ENCODE measurements at places on chromosomes 5 and 9. TPM values are rescaled to one million over a fixed set of nuclear protein-coding genes. Genes with fewer than 3 reads are reported as not detected.

The CREBRF gene
- 10.0 TPM for total RNA-seq

GRCh38 chr9:129676975-129677374, 11.5 kb downstream of the PRRX2 start:
- H3K27me3 ChIP-seq, result peaks cover 37% of the 10 kb centered on the region
- H3K4me1 ChIP-seq, result no peaks in the 10 kb centered on the region
- H3K27ac ChIP-seq, result no peak overlapping the region
- DNase-seq, result no peak
- no peak overlapping the region for H3K4me3 ChIP-seq

DNA sequence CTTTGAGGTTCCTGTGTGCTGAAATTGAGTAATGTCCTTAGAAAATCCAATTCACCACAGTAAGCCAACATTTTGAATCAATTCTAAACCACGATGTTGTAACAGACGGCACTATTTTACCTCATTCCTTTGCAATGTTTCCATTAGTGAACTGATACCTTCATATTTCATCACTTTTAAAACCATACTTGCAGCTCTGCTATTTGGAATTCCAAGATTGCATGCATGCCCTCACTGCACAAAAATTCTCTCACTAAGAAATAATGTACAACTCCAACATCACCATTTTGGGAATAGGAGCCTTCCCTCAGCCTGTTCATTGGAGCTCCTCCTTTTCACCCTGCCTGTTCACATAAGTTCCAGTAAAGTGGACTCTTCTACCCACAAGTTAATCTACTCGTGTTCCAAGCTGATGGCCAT, 74.8 kb upstream of the TGFBR1 start:
- H3K4me3 ChIP-seq, result no peak overlapping the region
- H3K36me3 ChIP-seq, result no peaks in the 10 kb centered on the region
- no peaks in the 10 kb centered on the region for H3K27me3 ChIP-seq
- peak; percentile 99 for DNase-seq

- DNase-seq, result no peak
- no peaks in the 10 kb centered on the region for H3K4me1 ChIP-seq
- peaks cover 14% of the 10 kb centered on the region for H3K36me3 ChIP-seq
Observed at GRCh38 chr9:133100506-133101355, 20.3 kb downstream of the RALGDS start.

GRCh38 chr9:23309800-23310199, 516.2 kb downstream of the ELAVL2 start:
- H3K4me1 ChIP-seq, result no peaks in the 10 kb centered on the region
- no peaks in the 10 kb centered on the region for H3K36me3 ChIP-seq
- DNase-seq, result no peak
- no peak overlapping the region for H3K27ac ChIP-seq

DNA sequence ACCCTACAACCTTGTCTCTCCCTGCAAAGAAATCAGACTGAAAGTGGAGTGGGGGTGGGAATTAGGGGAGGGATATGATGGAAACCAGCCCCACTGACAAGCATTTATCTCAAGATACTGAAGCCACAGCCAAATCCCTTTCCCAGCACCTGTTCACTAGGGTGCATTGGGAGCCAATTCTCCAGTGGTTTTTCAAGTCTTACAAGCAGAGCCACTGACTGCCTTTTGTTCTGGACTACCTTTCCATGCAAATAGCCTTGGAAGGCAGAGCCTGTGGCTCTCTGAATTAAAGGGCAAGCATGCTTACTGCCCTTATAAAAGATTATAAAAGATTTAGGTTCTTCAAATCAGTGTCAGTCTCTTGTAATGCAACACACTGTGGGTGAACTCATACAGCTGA, 8.8 kb upstream of the GGTA1 start:
- H3K4me1 ChIP-seq, result no peaks in the 10 kb centered on the region
- DNase-seq, result no peak
- peaks cover 20% of the 10 kb centered on the region for H3K27me3 ChIP-seq
- no peaks in the 10 kb centered on the region for H3K36me3 ChIP-seq

The TAS2R1 gene
- total RNA-seq, result not detected

The OR1J2 gene
- total RNA-seq, result not detected

DNA sequence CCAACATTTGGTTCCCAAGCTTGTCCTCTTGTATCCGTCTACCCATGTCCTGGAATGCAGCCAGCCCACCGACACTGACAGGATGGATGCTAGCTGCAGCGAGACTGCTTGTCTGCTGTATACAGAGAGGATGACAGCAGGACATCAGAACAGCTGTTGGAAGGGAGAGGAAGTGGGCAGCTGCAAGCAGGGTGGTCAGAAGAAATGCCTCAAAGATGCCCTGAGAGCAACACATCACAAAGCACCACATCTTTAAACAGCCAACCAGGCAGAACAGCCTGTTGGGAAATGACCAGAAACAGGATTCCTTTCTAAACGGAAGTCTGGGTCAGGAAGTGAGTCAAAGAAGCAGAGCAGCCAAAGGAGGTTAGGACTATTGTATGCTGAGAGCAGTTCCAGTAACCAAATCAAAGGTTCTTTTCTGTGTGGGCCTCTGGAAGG, 219.1 kb downstream of the NDUFS4 start:
- no peak overlapping the region for H3K4me3 ChIP-seq
- H3K27me3 ChIP-seq, result no peaks in the 10 kb centered on the region
- H3K36me3 ChIP-seq, result no peaks in the 10 kb centered on the region
- H3K4me1 ChIP-seq, result peaks cover 10% of the 10 kb centered on the region
- peak; percentile 52 for DNase-seq

GRCh38 chr9:92402826-92403745, 1.3 kb downstream of the OGN start:
- H3K36me3 ChIP-seq, result no peaks in the 10 kb centered on the region
- H3K27ac ChIP-seq, result no peak overlapping the region
- H3K4me3 ChIP-seq, result no peak overlapping the region
- H3K27me3 ChIP-seq, result no peaks in the 10 kb centered on the region
- DNase-seq, result no peak

The INSL6 gene
- total RNA-seq, result not detected

DNA sequence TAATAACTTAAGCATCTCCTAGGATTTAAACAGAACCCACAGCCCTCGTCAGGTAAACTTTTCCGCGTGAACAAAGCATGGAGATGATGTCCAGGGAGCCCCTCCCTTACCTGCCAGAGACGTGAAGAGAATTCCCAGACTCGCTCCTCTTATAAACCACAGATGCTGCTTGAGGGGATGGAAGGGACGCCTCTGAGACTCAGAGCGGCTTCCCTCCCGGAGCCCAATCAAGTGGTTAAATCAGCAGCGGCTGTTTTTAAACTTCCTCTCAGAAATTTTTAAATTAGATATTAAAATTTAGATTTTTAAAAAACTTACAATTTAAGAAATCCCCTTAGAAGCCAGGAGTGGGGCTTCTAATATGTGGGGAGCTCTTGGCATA, 71.8 kb downstream of the RAPGEF1 start:
- no peak for DNase-seq
- H3K27me3 ChIP-seq, result peaks cover 8% of the 10 kb centered on the region
- H3K36me3 ChIP-seq, result no peaks in the 10 kb centered on the region
- H3K4me1 ChIP-seq, result peaks cover 23% of the 10 kb centered on the region

All from astrocyte (in vitro differentiated cells and primary cell).